ENCODE measurements at places on chromosomes 11 and 22. TPM values are rescaled to one million over a fixed set of nuclear protein-coding genes. Genes with fewer than 3 reads are reported as not detected.

Gene ACAT1
- total RNA-seq = 44.8 TPM

Gene HORMAD2
- total RNA-seq = not detected

Gene TSGA10IP
- not detected for total RNA-seq

Gene CD248
- 0.32 TPM for total RNA-seq

Gene KDM4E
- total RNA-seq = not detected

Gene ELFN2
- total RNA-seq = 0.17 TPM

Gene TUBA8
- 1.7 TPM for total RNA-seq

Gene MPPED2
- not detected for total RNA-seq

Gene CALCA
- not detected for total RNA-seq

Gene SLC1A2
- not detected for total RNA-seq

Gene PPP6R3
- 130 TPM for total RNA-seq

Gene CDC42EP1
- 1.9 TPM for total RNA-seq

Gene PELI3
- 7.8 TPM for total RNA-seq

Gene NUMA1
- 181 TPM for total RNA-seq

Gene FAU
- total RNA-seq = 991 TPM

Gene CRYAB
- total RNA-seq = not detected

Gene PKNOX2
- not detected for total RNA-seq

Gene OR52A1
- total RNA-seq = not detected

Gene OR5A1
- total RNA-seq = not detected

Data from T-helper 1 cell treated with Interleukin-12 subunit alpha and Interleukin-12 subunit beta and Interleukin-4 antibody, amounts not matched to agents 30 ng/mL and 1 ng/mL, for 36 hours (primary cell).